ENCODE measurements at places on chromosomes 2 and 18.

GRCh38 chr18:56743115-56743514 lies 92.0 kb downstream of the WDR7 start:
- no peak for DNase-seq

GRCh38 chr2:141828761-141829160 lies 302.1 kb downstream of the LRP1B start:
- DNase-seq, result no peak

- no peak for DNase-seq
Observed at GRCh38 chr2:115763601-115764000, 1321.2 kb downstream of the DPP10 start.

GRCh38 chr18:42929857-42930256 lies 185.6 kb downstream of the RIT2 start:
- DNase-seq, result no peak

DNA sequence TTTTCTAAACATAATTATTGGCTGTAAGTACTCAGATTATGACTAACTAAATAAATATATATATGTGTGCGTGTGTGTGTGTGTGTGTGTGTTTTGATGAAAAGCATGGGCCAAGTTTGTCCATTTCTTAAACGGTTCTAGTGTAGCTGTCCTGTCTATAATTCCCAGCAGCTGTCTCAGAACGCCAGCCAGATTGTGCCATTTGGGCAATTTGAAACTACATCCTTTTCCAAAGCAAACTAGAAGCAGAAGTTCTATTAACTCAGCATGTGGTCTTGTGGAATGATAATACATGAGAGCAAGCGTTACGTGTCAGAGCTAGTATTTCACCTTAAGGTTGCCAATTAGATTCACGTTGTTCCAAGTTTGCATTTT lies 1.7 kb downstream of the ARHGAP28 start:
- DNase-seq, result peak; percentile 18

DNA sequence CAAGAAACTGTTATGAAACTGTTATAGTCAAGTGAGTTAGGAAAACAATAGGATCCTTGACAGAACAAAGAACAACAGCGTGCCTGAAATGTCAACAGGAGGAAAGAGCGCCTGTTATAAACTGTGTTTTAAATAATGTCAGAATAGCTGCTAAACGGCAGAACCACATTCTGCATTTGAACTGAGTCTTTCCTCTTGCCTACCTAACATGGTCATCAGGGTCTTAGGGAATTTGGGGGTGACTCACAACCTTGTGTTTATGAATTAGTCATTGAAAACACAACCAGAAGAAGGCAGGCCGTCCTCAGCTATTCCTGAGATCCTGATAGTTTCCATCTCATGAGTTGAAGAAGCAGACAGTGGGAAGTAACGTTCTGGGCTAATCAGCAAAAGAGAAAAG lies 222.0 kb upstream of the FN1 start:
- DNase-seq, result no peak

DNA sequence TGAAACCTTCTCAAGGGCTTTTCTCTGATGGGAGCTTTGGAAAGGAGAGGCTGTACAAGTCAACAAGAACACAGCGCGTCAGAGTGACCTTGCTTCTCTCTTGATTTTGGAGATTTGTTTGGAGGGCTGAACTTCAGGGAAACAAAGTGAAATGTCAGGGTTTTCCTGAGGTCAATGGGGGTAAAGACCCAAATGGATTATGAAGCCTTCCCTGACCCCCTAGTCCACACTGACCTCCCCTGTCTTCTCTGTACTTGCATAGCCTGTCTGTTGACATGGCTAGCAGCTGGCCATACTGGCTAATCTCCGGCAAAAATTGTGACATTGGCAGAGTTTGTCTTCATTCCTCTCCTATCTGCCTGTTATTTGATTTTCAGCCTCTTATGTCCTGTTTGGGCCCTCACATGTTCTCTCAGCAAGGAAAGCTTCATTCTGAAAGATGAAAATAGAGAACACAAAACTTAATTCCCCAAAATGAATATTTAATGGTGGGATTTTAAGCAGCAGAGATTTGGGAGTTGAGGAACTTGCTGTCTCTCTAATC lies 149.3 kb upstream of the HAAO start:
- no peak for DNase-seq

DNA sequence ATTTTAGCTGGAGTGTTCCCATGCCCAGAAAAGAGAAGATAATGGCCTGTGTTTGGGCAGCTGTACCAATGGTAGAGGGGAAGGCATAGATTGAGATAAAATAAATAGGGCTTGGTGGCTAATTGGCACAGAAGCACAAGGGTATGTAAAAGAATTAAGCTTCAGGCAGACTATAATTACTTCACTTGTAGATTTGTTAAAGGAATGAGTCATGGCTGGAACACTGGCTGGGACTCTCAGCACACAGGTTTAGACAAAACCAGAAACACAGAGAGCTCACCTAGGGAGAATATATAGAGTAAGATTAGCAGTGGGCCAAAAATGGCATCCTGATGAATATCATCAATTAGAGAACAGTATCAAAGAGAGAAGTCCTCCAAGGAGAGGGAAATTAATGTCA lies 198.3 kb upstream of the FIGN start:
- DNase-seq, result peak; percentile 29

- peak; percentile 2 for DNase-seq
Observed at GRCh38 chr2:215796140-215796855, 217.1 kb downstream of the MREG start.

DNA sequence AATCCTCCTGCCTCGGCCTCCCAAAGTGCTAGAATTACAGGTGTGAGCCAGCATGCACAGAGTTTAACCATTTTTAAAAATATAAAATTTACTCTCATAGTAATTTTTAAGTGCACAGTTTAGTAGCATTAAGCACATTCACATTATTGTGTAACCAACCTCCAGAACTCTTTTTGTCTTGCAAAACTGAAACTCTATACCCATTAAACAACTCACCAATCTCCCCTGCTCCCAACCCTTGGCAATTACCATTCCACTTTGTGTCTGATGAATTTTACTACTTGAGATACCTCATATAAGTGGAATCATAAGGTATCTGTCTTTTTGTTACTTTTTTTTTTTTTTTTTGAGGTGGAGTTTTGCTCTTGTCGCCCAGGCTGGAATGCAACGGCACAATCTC lies 112.5 kb downstream of the BMPR2 start:
- DNase-seq, result no peak

- no peak for DNase-seq
Observed at GRCh38 chr2:24923106-24923505, 3.1 kb upstream of the ADCY3 start.

DNA sequence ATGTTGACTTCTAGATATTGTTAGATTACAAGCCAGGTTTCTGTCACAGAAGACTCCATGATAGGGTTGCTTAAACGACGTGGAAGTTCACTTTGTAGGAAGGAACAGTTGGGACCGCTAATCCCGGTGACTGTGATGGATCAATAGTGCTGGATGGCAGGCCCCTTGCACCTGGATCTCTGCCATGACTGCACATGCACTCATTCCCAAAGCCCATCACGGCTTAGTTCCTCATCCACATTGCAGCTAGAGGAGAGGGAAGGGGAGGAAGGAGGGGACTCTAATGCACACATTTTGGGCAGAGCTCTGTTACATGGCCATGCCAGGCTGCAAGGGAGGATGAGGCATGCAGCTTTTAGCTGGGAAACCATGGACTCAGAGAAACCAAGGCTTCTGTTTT lies 773.7 kb upstream of the RAB6C start:
- no peak for DNase-seq

GRCh38 chr2:25333981-25334380 lies 7.7 kb downstream of the DNMT3A start:
- no peak for DNase-seq

DNA sequence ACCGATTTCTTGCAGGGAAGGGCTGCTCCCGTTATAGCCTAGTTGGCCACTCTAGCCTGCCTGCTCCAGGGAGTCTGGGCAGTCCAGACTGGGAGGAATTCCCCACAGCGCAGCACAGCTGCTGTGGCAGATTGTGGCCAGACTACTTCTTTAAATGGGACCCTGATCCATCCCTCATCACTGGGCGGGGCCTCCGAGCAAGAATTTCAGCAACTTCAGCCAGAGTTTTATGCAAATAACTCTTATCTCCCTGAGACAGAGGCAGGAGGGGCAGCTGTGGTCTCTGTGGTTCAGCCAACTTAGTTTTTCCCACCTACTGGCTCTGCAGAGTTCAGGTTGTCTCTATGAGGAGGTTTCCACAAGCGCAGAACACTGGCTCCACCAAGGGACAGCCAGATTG lies 1583.2 kb downstream of the SUCLG1 start:
- DNase-seq, result no peak

GRCh38 chr18:63043516-63043915 lies 276.1 kb downstream of the BCL2 start:
- no peak for DNase-seq

GRCh38 chr2:6506859-6507258 lies 358.8 kb downstream of the CMPK2 start:
- DNase-seq, result no peak

DNA sequence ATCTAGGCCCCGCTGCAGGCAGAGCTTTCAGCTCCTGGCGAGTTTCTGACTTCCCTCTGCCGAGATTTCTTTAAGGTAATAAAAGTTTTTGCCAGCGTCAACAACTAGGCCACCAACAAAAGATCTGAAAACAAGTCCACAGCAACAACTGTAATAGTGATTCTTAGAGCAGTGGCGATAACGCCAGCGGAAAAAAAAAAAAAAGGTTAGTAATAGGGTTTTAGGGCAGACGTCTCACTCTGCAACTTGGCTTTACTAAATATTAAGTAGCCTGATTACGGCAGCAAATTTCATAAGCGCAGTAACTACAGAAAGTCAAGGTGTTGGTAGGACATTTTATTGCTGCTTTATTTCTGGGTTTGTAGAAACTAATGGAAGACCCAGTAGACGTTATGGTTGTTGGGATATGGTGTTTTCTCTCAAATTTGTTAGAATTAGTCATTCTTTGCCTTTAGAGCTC lies 481 bp downstream of the SLC30A6 start:
- DNase-seq, result no peak

DNA sequence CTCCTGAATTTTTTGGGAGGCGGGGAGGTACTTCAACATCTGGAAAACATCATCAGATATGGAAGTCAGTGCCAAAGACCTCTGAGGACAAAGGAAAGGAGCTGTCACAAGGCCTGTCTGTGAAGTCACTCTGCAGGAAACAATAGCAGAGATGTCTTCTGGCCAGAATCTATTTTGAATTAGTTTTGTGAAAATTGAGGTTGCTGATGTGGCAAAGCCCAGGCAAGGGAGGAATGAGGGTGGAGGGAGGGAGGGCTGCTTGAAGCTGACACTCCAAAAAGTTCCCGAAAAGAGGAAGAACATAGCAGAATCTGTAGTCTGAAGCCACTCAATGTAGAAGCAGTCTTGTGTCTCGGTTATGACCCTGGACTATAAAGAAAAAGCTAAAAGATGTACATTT lies 151.1 kb upstream of the LHCGR start:
- DNase-seq, result no peak

GRCh38 chr2:101272045-101272784 lies 19.5 kb downstream of the CNOT11 start:
- DNase-seq, result no peak

DNA sequence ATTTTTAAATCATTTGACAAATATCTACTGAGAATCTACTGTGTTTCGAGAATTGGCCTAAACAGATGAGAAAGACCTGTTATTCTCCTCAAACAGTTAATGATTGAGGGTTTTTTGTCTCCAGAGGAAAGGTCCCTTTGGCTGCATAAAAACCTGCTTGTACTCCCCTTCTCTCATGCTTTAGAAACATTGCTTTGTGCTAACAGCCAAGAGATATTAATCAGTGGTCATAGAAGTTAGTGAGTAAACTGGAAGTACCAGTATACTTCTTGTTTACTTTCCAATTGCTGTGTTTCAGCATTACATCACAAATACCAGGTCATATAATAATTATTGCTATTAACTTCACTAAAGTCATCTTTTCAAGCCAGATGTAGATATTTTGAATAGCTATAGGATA lies 34.1 kb downstream of the ITGB6 start:
- DNase-seq, result no peak

DNA sequence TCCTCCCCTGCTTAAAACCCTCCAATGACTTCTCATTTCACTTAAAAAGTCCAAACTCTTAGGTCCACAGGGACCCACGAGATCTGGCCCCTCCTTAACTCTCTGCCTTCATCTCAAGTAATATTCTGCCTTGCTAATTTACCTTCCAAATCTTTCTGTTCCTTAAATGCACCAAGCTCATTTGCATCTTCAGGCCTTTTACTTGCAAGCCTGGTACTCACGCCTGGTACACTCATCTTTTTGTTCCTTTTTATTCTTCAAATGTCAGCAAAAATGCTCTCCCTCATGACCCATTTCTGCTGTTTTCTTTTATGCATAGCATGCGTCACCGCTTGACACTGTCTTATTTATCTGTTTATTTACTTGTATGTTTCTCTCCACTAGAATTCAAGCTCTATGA lies 2.7 kb upstream of the WIPF1 start:
- DNase-seq, result no peak

- no peak for DNase-seq
Observed at GRCh38 chr18:70160073-70160678, 45.3 kb downstream of the RTTN start.

DNA sequence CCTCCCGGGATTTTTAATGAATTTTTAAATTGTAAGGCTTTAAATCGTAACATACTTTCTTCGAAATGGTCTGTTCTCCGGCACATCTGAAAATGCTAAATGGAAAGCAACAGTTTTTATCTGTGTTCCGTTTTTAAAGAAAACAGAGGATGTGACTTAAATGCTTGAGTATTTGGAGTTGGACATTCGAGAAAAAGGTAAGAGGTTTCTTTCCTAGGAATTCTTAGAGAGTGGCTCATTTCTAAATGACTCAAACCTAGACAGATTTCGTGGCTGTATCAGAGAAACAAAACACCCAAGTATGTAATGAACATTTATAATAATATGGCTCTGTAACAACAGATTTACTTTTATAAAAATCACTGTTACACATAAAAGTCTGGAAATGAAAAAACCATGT lies 177.6 kb upstream of the CCDC68 start:
- DNase-seq, result no peak

GRCh38 chr2:187316040-187316439 lies 132.0 kb downstream of the CALCRL start:
- no peak for DNase-seq

GRCh38 chr2:66435963-66436362 lies 1.0 kb downstream of the MEIS1 start:
- no peak for DNase-seq

GRCh38 chr2:205535001-205535400 lies 147.3 kb upstream of the NRP2 start:
- no peak for DNase-seq

DNA sequence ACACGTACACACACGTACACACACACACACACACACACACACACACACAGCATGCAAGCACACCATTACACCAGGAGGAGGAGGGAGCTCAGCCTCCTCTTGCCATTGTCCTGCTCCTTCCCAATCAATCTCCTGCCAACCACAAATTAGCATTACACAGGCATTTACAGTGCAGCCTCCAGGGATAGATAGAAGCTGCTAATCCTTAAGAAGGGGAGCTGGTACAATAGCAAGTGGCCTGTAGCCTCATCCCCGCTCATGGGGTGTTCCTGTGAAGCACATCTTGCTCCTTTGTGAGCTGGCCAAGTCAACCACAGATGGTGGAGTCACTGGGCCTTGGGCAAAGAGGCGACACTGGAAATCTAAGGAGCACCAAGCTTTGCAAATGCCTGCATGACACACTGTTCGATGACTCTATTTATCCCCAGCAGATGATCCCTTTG lies 110.3 kb upstream of the PKDCC start:
- no peak for DNase-seq

- DNase-seq, result no peak
Observed at GRCh38 chr2:101508636-101509035, 33.7 kb upstream of the RFX8 start.

All from NCI-H2081 (cell line).